ENCODE measurements at places on chromosomes 2 and 18.

- DNase-seq: peak; percentile 42
Measured at GRCh38 chr2:66428986-66429612, 5.8 kb upstream of the MEIS1 start.

DNA sequence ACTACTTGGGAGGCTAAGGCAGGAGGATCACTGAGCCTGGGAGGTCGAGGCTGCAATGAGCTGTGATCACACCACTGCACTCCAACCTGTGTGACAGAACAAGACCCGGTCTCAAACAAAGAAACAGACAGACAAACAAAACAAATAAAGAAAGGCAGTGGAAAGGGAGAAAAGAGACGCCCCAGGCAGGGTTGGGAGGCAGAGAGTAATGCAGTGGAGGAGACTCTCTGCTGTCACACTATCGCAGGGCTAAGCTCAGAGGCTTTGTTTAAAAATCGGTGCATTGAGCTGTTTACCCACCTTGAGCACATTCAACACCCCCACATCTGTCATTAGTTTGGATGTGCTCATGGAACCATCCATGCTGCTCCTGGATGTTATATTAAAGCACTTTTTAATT, 84.2 kb upstream of the RMP24 start:
- DNase-seq: no peak

- no peak for DNase-seq
Measured at GRCh38 chr2:162267496-162267895, 24.3 kb upstream of the FAP start.

DNA sequence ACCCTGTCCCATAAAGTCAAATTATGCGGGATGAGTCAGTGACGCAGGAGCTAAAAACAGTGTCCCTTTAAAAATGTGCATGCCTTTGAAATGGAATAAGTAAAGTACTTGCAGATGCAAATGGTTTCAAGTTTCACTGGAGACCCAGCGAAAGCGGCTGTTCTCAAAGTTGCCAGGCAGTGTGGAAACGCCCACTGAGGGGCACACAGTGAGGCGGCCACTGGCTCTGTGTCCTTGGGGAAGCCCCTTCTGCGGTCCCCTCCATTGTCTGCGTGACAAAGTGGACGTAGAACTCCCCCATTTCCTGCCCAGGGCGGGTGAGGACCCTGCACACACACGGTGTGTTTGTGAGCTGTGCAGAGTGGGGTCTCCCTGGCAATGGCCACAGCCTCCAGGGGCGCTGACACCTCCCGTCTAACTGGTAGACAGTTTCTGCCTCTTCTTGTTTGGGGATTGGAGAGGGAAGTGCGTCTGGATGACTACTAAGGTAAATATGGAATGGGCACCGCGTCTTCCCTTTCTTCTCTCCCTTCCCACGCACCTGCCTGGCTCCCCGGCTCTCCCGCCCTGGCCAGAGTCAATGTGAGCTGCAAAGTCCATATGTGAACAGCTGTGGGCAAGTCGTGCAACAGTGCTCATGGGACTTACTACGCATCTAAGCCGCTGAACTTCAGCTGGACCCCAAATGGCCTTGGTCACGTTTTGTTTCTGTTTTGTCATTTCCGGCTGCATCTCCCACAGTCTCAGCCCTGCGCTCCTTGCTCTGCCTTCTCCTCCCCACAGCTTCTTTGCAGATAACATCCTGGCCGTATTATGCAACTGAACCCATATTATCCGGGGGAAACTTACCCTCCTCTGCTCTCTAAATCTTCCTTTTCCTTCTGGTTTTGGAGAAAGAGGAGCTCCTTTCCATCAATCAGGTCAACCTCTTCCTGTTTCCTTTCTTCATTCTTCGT, 33.7 kb upstream of the ZNF516 start:
- no peak for DNase-seq

- DNase-seq: no peak
Measured at GRCh38 chr2:208916881-208917280, 507.0 kb upstream of the MAP2 start.

DNA sequence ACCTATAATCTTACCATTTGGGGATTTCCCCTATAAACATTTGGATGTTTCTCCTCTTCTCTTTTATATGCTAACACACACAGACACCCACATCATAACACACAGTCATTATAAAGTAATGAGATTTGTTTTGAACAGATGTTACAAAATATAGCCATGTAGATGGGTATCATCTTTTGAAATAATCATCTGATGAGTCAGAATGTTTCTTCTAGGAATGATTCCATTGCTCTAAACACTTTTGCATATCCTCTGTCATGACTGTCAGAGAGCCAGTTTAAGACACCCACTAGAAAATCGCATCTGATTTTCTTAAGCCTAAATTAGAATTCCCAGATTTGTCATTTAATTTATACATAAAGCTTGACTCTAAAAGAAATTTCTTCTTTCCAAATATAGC, 442.6 kb downstream of the CMPK2 start:
- no peak for DNase-seq

GRCh38 chr18:74353169-74353775, 37.6 kb downstream of the C18orf63 start:
- DNase-seq: no peak

- no peak for DNase-seq
Measured at GRCh38 chr2:71713581-71714580, 260.5 kb downstream of the DYSF start.

DNA sequence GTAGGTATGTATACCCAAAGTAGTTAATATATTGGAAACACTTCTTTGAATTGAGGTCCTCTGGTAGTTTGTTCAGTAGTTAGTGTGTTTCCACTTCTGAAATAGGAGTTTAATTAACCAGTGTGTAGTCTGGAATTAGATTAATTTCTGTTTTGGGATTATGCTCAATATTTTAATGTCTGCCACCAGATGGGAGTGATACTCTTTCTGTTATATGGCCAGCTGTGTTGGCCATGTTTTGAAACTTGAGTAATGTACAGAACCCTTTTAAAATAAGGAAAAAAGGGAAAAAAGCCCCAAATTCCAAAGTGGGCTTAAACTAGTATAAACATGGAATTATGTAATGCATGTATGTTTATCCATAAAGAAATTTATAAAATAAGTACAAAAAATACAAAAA, 147.7 kb downstream of the CTNNA2 start:
- no peak for DNase-seq

DNA sequence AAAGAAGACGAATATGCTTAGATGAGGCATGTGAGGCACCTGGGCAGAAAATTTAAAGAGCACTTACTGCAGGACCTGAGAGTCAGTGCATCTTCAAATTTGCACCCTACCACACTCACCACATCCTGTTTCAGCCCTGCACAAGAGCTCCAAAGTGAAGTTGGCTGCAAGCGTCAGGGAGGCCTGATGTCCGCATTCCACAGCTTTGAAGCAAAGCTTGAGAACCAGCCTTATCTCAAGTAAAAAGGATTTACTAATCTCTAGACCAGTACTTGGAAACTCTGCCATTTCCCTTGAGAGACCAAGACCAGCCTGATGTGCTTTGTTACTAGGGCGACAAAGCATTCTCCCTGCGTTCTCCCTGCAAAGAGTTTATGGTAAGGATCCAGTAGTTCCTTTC, 3.4 kb upstream of the ASNSD1 start:
- no peak for DNase-seq

- no peak for DNase-seq
Measured at GRCh38 chr2:46855805-46856204, 59.8 kb downstream of the MCFD2 start.

- no peak for DNase-seq
Measured at GRCh38 chr18:12615748-12616147, 42.2 kb downstream of the SPIRE1 start.

- DNase-seq: no peak
Measured at GRCh38 chr2:16713011-16713423, 47.4 kb upstream of the CYRIA start.

GRCh38 chr18:69725009-69725408, 222.7 kb downstream of the CD226 start:
- DNase-seq: no peak

GRCh38 chr2:38182492-38183003, 106.6 kb upstream of the CYP1B1 start:
- no peak for DNase-seq

GRCh38 chr2:234632527-234633391, 135.9 kb upstream of the ARL4C start:
- no peak for DNase-seq

GRCh38 chr2:240983361-240983995, 14.9 kb upstream of the SNED1 start:
- DNase-seq: no peak

DNA sequence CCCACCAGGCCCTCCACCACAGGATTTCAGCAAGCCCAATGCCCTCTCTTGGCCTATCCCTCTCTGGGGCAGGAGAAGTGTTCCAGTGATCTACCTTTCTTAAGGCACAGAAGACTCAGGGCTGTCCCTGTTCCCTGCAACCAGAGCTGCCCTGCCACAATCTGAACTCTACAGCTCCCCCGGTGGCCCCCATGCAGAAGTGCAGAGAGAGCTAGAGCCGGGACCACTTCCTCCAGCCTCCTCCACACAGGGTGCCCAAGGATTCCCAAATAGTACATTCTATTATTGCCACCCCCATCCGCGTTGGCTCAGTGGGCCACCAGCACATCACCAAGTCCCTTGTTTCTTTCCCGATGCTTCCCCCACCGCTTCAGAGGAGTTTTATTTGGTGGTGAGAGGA, 114.8 kb upstream of the PTPRM start:
- no peak for DNase-seq

DNA sequence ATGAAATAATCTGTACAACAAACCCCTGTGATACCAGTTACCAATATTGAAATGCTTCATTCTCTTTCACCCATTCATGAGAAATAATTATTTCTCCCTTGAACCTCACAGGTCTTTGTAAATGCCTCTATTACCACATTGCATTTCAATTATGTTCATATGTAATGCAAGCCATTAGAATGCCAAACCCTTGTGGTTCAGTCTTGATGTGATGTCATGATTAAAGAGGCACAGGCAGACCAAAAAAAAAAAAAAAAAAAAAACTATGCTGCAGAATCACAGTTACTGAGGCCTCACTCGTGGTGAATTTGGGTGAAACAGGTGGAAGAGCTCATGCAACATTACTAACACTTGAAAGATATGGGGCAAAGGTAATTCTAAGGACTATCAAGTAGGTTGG, 9.4 kb upstream of the EPG5 start:
- no peak for DNase-seq

DNA sequence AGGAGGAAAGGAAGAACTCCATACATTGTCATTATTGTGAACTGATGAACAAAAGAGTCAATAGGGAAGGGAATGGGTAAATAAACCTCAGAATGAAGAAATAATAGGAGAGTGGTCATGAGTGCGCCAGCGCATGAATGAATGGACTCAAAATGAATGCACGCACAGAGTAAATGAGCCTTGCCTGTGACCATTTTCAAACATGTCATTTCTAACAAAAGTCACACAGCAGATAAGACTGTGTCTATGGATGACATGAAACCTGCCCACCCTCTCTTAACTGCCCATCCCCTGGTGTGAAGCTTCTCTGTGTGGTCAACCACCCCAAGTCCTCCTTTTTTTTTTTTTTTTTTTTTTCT, 121.1 kb upstream of the TEX51 start:
- DNase-seq: no peak

- no peak for DNase-seq
Measured at GRCh38 chr2:171158036-171158789, 2.5 kb downstream of the TLK1 start.

GRCh38 chr2:33062665-33063250, 116.0 kb downstream of the LTBP1 start:
- DNase-seq: no peak

DNA sequence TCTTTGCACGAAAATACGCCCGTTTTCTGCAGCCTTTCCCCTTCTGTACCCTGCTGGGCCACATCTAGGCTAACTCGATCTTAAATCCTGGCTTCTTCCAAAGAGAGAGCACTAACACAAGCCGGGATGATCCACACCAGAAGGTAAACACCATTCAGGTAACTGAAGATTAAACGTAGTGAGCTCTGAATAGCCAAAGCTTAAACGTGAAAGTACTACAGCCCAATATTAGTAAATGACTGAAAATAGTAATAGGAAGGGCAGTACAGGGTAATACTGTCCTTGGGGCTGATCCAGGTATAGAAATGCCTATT, 422 bp upstream of the MRPL53 start:
- no peak for DNase-seq

GRCh38 chr2:71546777-71547281, 93.5 kb downstream of the DYSF start:
- no peak for DNase-seq

DNA sequence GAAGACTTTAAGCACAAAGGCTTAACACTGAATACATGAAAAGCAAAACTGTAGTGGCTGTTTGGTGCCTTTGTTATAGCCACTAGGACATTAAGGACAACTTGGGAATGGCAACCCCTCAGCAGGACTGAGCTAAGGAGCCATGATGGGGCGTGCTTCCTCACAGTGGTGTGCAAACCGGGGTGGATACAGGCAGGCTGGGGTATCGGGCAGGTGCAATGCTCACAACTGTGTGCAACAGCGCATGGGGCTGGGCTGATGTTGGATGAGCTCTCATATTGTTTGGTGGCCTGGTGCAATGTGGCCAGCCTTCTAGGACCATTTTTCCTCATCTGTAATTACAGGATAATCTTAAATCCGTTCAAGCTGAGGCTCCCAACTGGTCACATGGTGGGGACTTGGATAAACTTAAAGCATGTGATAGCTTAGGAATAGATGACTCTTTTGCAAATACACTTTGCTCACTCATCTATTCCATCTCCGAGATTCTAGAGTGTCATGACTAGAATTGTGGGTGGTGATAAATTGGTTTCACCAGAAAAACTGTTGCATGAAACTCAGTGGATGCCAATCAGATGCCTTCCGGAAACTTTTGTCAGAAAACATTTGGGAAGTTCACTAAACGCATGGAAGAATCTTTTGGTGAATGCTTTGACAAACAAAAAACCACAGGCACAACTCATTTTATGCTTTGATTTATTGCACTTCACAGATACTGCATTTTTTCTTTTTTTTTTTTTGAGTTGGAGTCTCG, 116.5 kb downstream of the PXDN start:
- no peak for DNase-seq

GRCh38 chr2:8761529-8762164, 75.8 kb downstream of the KIDINS220 start:
- no peak for DNase-seq
